ENCODE measurements at places on chromosomes 11 and 22. TPM values are rescaled to one million over a fixed set of nuclear protein-coding genes. Genes with fewer than 3 reads are reported as not detected.

DNA sequence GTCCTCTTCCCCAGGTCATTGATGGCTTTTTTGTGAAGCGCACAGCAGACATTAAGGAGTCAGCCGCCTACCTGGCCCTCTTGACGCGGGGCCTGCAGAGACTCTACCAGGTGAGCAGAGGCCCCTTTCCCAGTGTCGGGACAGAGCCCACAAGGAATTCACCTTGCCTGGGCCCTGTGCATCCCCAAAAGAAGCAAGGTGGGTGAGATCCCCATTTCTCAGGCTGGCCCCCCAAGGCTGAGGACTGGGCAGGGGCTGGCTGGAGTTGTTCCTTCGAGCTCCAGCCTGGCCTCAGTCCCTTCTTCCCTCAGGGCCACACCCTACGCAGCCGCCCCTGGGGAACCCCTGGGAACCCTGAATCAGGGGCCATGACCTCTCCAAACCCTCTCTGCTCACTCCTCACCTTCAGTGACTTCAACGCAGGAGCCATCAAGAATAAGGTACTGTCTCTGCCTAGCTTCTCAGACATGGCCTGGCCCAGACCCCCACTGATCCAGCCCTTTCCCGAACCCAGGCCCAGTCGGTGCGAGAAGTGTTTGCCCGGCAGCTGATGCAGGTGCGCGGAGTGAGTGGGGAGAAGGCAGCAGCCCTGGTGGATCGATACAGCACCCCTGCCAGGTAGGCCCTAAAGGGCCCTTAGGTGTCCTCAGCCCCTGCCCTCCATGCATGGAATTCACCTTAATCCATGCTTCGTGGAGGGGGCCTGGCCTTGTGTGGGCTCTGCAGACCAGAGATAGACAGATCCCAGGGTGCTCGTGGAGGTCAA lies 4.7 kb downstream of the MUS81 start:
- no peak for DNase-seq

- peak; percentile 84 for DNase-seq
Observed at GRCh38 chr11:3853899-3854659, 1.4 kb upstream of the STIM1 start.

DNA sequence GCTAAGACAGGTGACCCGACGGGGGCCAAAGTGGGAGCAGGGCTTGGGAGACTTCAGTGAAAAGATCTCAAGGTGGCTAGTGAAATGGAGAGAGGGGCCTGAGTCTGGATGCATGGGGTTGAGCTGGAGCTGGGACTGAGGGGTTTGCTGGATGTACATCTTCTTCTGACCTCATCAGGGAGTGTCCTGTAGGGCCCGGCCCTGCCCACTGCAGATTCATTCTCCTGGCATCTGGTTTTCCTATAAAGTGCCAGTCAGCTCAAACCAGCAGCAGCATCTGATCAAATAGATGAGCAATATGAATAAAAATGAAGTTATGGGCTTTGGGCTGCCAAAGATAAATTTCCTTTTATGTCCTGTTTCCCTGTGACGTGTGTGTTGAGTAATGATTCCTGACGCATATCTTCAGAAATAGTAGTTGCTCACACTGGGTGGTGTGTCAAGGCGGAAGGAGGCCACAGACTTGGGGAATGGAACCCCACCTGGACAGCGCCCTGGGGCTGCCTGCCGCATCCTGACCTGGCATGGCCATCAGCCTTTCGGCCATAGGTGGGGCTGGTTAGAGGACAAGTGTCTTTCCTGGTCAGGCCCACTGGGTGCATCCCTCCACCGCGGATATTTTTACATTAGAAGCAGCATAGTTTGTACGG lies 135.4 kb downstream of the OSBP2 start:
- no peak for DNase-seq

Gene MAP6
- total RNA-seq = 0.25 TPM

Data from activated CD4-positive, alpha-beta T cell treated with anti-CD3 and anti-CD28 coated beads, Interleukin-2, amount 10 ng/mL, durations not matched to agents 7 days and 5 days (primary cell).